ENCODE measurements at places on chromosomes 3 and 15.
A peak's percentile ranks its signal among the peaks of the same experiment; 100 is the strongest.

DNA sequence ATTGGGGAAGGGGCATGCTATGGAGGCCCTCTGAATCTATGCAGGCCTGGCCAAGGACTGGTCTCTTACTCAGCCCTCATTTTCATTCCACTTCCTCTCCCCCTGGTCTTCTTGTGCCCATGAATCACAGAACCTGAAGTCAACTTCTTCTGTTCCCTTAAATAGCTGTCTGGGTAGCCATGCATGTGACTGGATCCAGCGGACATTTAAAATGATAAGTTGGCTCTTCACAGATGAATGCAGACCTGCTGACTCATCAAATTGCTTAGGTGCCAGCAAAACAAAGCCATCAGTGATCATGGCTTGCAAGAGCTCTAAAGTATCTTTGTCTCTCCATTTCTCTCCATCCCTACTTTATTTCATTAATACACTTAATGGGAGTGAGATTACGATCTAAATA lies 90.1 kb upstream of the CADPS start:
- DNase-seq, result no peak

DNA sequence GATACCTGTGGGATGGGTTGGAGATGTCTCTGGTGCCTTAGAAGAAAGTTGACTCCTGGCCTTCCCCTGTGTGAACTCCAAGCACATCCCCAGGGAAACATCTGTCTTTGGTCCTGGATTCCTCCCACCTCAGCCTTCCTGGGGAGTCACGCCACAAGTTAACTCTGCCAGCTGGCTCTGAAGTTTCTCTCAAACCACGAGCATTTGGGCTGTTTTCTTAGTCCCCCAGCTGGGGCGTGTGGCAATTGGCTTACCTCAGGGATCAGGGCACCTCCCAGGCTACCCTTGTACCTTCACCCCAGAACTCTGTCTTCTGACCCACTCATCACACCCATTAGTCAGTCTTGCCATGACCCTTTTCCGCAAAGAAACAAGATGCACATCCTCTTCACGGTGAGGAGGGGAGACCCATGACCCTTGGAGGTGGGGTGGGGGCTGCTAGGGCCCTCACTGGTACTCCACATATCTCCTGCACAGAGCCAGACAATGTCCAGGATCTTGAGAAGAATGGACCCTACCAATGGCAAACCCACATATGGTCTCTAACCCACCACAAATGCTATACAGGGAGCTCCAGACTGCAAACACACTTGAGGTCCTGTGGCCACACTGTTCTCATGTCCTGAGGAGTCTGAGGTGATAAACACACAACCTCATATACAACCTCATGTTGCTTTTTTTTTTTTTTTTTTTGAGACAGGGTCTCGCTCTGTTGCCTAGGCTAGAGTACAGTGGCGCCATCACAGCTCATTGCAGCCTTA lies 3.9 kb downstream of the NEIL1 start:
- DNase-seq, result no peak

DNA sequence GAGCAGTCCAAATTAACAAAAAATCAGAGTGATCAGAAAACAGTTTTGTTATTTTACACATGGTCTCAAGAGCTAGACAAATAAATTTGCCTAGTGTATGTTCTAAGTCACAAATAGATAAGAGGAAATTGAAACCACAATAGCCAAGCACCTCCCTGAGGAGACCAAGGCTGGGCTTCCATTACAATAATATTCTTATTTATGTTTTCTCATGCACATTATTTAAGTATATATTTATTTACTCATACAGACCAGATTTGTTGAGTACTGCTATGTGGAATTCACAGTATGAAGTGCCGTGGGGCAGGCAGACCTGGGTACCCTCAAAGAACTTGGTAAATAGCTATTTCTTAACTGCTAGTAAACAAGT lies 242.3 kb upstream of the ICE2 start:
- DNase-seq, result no peak

DNA sequence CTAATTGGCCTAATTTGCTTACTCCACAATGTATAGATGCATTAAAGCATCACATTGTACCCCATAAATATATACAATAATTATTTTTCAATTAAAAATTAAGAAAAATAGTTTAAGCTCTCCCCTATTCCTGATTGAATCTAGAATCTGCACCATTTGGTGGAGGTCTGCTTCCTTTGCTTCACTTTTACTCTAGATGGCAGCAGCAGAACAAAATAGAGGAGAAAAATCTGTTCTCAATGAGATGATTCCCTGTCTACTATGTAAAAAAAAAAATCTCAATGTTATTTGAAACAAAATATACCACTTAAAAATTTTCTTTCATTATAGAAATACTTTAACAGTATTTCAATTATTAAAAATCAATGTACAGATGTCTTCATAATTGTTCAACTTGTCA lies 109.6 kb upstream of the FXR1 start:
- no peak for DNase-seq

DNA sequence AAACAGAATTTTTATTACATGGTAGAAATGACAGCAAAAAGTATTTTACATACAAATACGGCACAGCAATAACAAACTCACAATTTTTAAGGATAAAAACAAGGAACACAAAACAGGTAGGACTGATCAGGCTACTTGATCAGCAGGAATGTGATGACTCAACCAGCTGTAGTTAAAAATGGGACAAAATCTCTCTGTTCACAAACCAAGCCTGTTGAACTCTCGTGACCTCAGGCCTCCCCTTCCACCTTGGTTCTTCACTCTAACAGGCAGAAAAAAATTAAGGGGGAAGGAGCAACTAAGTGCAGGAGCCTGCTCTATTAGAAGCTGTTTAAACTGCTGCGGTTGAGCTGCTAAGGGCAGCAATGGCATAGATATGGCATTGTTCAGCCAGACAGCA lies 18.7 kb downstream of the FBXL22 start:
- DNase-seq, result no peak

- DNase-seq, result peak; percentile 66
Observed at GRCh38 chr15:90001683-90002427, 731 bp downstream of the ZNF710 start.

- no peak for DNase-seq
Observed at GRCh38 chr3:51355891-51356578, 29.1 kb upstream of the MANF start.

GRCh38 chr15:37586011-37586583 lies 348.3 kb upstream of the TMCO5A start:
- DNase-seq, result no peak

GRCh38 chr15:41289953-41290352 lies 42.4 kb downstream of the OIP5 start:
- DNase-seq, result no peak

GRCh38 chr15:98567951-98568350 lies 80.4 kb upstream of the IGF1R start:
- no peak for DNase-seq

- no peak for DNase-seq
Observed at GRCh38 chr3:58250093-58250707, 12.6 kb downstream of the ABHD6 start.

DNA sequence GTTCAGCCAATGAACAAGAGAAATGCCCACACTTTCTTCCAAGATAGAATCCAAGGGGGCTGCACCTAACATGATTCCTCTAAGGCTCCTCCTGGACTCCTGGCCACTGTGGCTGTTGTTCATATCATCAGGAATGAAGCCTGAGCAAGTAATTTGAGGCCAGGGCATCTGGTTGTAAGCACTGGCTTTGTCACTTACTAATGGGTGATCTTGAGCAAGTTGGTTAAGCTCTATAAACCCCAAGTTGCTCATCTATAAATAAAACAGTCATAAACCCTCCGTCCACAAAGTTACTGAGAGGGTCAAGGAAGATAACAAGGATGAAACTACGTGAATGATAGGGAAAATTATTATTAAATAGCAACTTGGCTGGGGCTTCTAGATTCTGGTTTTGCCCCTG lies 58.3 kb downstream of the CDC25A start:
- no peak for DNase-seq

GRCh38 chr3:32078085-32078634 lies 28.3 kb upstream of the GPD1L start:
- no peak for DNase-seq

- DNase-seq, result no peak
Observed at GRCh38 chr3:46095307-46095706, 68.0 kb upstream of the XCR1 start.

DNA sequence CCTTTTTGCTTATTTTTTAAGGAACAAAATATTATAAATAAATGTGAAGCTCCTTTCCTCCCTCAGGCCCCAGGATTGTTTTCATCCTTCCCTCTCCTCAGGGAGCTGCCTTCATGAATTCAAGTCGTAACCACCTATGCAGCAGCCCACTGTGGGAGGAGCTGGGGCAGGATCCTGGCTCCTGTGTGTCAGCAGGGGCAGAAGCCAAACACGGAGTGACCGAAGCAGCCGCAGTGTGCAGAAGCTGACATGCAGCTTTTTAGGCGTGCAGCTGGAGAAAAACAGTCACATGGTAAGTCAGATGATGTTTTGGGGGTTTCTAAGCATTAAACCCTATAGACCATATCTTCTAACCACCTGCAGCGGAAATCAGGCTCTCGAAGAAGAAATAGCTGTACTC lies 231.3 kb downstream of the OCA2 start:
- no peak for DNase-seq

GRCh38 chr3:182730675-182731042 lies 62.6 kb upstream of the ATP11B start:
- no peak for DNase-seq

DNA sequence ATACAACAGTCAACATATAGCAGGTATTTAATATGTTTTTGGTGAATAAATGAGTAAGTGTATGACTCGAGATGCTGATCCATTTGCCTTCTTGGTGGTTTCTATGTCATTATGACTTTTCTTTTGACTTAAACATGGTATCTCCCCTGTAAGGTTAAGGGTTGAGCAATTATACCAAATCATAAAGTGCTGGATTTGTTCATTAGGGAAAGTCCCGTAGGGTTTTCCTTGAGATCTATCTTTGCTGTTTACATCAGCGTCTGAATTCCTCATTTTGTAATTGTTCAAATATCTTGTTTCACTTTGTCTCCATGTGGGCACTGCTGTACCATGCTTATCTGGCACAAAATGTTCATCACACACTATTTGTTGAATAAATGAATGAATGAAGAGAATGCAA lies 562.6 kb downstream of the EDEM1 start:
- DNase-seq, result no peak

DNA sequence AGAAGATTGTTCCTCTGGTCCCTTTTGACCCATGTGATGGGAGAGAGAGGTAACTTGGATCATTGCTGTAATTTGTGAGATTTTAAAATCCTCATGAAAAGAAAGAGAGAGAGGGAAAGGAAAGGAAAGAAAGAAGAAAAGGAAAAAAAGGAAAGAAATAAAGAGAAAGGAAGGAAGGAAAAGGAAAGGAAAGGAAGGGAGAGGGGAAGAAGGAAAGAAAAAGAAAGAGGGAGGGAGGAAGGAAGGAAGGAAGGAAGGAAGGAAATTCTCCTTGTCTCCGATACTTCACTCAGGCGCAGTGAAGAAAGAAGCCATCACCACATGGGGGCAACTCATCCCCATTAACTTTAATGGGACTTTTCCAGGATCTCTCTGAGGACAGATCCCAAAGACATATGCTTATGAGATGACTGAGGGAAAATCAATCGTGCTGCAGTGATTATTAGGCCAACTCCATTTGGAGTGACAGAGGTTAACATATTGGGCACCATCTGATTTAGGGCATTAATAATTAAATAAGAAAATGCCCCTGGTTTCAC lies 123.0 kb downstream of the MEGF11 start:
- no peak for DNase-seq

DNA sequence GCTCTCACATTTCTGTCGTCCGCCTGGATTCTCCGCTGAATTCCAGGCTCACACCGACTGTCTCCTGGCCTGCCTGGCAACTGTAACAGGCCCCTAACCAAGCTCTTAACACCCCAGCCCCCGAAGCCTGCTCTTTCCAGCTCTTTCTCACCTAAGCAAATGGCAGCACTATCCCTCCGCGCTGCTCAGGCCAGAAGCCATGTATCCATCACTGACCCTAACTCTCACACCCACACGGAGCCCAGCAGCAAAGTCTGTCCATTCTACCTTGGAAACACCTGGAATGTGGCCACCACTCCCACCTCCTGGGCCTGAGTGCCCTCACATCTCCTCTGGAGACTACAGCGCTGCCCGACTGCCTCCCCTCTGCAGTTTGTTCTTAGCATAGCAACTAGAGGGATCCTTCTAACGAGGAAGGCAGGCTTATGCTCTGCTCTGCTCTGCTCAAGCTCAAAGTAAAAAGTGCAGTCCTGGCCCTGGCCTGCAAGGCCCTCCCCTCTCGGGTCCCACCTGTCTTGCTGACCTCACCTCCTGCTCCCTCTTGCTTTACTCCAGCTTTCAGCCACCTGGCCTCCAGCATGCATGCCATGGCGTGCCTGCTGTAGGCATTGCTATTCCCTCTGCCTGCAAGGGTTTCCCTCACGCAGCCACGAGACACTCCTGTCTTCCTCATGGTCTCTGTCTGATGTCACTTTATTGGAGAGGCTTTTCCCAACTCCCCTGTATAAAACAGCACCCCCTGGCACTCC lies 27.2 kb downstream of the FEM1B start:
- DNase-seq, result no peak

- no peak for DNase-seq
Observed at GRCh38 chr3:145903472-145904013, 257.4 kb downstream of the PLOD2 start.

DNA sequence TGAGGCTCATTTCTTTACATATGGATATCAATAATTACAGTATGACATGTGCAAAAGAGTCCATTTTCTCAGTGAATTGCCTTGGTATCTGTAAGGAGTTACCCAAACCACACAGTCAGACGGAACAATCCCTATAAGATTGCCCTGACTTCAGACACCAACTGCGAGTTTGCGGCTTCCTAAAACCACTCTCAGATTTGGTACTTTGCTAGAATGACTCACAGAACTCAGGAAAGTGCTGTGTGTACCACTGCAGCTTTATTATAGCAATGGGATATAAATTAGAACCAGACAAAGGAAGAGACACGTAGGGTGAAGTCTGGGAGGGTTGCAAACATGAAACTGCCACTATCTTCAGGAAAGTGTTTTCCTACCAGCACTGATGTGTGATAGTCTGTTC lies 45.8 kb upstream of the ATP13A3 start:
- no peak for DNase-seq

DNA sequence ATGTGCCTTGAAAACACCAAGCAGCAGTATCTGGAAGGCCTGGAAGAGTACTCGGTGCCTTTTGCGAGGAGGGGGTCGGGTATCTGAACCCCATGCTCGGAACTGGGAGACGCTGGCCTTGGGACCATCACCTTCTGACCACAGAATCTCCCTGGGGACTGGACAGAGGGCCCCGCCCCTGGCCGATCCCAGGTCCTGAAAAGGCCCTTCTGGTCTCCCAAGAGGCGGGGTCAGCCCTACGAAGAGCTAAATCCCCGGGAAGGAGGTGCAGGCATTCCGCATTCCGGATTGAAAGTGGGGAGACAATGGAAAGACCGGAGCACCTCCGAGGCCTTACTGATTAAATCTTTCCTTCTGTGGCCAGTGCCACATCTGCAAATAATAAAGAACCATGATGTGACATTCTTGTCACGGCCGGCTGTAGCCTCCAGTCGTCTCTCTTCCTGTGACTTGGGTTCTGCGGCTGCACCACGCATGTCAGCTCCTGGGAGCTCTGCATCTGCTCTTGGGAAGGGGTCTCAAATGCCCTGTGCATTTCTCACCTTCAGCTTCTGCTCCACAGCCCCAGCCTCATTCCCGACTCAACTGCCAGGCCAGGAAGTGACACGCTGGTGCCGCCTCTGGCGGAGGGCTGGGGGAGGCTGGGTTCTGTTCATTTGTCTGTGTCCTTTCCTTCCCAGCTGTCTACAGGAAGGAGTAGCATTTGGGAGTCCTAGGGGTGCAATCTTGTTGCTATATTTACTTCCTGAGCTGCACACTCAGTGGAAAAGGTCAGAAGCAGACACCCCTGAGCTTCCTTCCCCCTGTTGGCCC lies 173.5 kb downstream of the KLF13 start:
- no peak for DNase-seq

- no peak for DNase-seq
Observed at GRCh38 chr15:67843571-67844387, 3.9 kb upstream of the RNU6-1 start.
